ENCODE measurements at places on chromosomes 7 and 10.

DNA sequence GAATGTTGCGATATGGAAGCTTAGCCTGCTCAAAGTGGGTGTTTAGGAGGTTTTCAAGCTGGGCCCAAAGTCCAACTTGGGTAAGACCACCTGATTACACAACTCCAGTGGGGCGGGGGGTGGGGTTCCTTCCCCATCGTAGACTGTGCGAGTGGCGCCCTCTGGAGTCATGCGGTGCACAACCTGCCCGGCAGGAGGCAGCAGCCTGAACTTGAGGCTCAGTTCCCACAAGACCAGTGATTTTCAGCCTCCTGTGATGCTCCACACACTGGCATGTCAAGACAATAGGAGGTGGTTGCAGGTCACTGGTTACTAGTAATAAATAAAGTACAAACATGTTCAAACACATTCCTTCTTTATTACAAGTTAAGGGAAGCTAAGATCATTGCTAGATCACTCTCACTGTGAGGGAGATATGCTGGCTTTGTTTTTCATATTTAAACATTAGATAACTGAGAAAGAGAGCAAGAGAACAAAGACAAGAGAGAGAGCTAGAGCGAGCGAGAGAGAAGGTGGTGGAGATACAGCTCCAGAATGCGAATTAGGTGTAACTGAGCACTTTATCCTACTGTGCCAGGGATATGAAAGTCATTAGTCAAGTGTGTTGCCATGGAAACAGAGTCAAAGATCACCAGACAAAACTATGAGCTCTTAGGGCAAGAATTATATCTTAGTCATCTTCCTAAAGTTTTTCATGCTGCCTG is 97.4 kb upstream of the BMPER start:
- DNase-seq = no peak

GRCh38 chr7:130037703-130038102 is 13.5 kb downstream of the ZC3HC1 start:
- DNase-seq = no peak

GRCh38 chr10:57468894-57469432 is 798.7 kb downstream of the IPMK start:
- no peak for DNase-seq

DNA sequence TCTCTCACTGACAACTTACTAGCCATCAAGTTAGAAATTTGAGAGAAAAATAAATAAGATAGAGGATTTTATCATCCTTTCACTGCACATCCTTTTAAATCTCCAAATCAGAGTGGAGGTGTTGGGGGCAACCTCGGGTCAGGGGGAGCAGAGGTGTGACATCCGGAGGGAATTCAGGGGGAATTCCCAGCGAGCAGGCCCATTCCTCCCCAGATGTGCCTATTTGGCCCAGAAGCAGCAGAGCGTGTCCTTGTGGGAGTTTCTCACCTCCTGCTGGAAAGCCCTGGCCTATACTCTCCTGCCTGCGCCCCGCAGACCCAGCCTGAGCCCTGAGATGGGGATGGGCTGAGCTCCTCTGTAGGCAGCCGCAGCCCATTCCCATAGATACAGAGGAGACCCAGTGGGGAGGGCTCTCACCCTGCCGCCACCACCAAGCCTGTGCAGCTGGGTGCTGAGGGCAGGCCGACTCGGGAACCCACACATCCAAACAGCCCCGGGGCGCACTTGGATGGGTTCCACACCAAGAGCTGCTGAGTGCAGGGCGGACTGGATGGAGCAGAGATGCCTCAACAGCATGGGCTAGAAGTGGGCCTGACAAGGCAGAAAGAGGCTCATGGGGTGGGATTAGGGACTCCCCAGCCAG is 124.5 kb downstream of the CXCL12 start:
- DNase-seq = no peak

GRCh38 chr10:122168598-122169394 is 102.3 kb upstream of the BTBD16 start:
- DNase-seq = no peak

GRCh38 chr7:152862856-152863255 is 103.3 kb downstream of the ACTR3B start:
- no peak for DNase-seq
